ENCODE measurements at places on chromosomes 12 and 14.

- no peak for DNase-seq
These were observed 2.8 kb downstream of the GNS start for GRCh38 chr12:64756376-64756775.

- DNase-seq, result no peak
These were observed 6.8 kb upstream of the SLC4A8 start for GRCh38 chr12:51417826-51418225.

DNA sequence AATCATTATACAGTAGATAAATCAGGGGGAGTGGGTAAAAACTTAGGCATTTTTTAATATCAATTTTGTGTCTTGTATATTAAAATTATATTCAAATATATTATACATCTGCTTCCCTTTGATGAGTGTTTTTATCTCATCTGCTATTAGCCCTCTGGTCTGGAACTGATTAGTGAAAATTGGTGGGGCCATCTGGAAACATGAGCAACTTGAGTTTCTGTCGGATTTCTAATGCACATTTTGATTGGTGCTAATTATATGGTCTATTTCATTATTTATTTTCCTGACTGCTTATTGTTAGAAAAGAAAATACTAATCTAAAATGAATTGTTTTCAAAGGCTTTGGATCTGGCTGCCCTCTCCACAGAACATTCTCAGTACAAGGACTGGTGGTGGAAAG is 28.2 kb downstream of the TTC8 start:
- DNase-seq, result no peak

- DNase-seq, result no peak
These were observed 4.0 kb downstream of the BTG1 start for GRCh38 chr12:92141591-92142121.

- DNase-seq, result no peak
These were observed 7.2 kb downstream of the OR8S1 start for GRCh38 chr12:48532601-48533000.

DNA sequence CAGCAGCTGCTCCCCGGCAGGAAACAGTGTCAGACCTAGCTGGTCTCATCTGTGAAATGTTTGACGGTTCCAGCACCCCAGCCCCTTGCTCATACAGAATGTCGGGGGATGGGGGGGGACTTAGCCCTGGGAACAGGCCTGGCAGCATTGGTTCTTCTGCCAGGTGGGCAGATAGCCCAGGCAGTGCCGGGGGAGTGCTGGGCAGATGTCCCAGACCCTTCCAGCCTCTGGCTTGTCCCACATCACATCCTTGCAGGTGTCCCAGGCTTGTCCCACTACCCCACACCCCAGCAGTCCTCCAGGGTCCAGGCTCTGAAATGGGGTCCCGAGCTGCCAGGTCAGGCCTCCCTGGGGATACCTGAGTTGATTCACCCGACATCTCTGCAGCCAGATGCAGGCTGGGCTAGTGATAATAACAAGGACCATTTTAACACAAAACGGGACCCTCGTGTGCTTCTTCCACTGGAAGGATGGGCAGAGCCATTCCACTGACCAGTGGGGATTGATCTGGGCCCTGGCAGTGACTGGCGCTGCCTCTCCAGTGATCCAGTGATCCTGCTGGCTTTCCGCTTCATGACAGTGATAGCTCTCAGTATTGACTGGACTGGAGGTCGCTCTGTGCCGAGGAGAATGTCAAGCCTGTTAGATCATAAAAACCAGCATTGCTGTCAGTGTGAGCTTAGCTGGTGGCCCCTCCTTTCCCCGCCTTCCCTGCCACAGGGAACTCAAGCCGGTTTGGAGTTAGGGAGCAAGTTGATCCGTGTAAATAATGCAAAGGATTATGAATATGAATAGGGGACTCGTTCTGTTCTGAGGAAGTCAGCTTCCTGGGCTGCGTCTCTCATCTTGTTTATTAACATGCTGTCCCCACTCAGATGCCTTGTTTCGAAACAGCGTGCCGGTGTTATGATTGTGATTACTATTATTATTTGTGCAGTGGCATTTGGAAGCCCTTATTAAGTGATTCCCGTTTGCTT is 180.6 kb downstream of the AACS start:
- no peak for DNase-seq

- peak; percentile 23 for DNase-seq
These were observed 491.8 kb downstream of the PCNX1 start for GRCh38 chr14:71399057-71399487.

DNA sequence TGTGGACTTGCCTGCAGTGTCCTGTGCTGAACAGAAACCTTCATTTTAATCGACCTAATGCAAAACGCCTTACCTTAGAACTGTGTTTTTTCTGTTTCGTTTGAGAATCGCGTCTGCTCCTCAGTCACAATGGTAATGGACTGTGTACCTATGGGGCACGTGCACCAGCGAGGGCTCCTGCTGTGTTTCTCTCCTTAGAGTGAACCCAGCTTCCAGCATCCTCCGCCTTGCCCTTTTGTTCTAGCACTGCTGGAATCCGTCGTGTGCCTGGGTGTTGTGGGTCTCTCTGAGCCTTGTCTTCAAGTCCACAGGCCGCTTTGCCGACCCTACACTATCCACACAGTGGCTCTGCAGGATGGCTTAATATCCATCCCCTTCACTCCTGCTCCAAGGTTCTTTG is 3.6 kb downstream of the AMN start:
- DNase-seq, result no peak

DNA sequence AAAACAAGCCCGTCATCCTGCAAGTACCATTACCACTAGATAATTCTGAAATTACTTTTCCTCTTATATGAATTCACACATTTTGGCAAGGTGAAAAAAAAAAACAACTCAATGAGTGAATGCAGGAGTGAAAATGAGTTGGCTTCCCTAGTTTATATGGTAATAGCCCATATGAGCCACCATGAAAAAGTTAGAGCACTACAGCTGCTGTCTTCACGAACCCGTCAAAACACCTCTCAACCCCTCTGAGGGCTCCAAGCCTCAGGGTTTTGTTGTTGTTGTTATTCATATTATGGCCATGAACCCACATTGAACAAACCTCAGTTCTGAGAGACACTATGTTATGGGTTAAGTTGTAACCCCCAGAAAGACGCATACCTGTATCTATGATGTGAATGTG is 289.9 kb upstream of the CAND1 start:
- no peak for DNase-seq

GRCh38 chr12:71460318-71460717 is 20.7 kb downstream of the LGR5 start:
- DNase-seq, result no peak

DNA sequence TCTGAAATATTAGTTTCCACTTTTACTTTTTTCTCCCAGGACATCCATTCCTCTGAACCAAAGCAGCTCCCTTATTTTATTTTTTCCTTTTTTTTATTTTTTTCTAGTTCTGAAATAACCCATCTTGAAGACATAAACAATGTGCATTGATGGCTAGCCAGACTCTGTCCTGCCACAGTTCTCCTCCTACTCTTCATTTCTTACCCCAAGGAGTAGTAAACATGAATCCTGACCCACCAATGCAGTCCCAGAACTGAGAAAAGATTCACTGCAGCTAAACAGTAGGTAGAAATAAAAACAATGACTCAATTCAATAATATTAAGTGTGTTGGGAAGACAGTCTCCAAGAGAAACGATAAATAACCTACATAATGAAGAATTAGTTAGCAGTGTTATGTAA is 65.7 kb upstream of the NOVA1 start:
- no peak for DNase-seq
